ENCODE measurements at places on chromosomes 2 and 18. TPM values are rescaled to one million over a fixed set of nuclear protein-coding genes. Genes with fewer than 3 reads are reported as not detected.

- no peak for DNase-seq
Measured at GRCh38 chr2:150783015-150783414, 295.5 kb upstream of the RND3 start.

- no peak for DNase-seq
Measured at GRCh38 chr2:190720691-190721090, 71.8 kb downstream of the NAB1 start.

The CAD gene
- 34.5 TPM for total RNA-seq

The NAT8 gene
- total RNA-seq: not detected

The GNAL gene
- 0.51 TPM for total RNA-seq

GRCh38 chr2:25673300-25674076 is at the start of gene DTNB:
Gene DTNB, minus strand, starts transcription at chr2:25673577. Its CDS starts 20,917 bp downstream, at chr2:25652660.
- DNase-seq: peak; percentile 71

The PLCL1 gene
- 0.76 TPM for total RNA-seq

GRCh38 chr2:168216351-168217005 is 30.9 kb downstream of the STK39 start:
- no peak for DNase-seq

The GAREM1 gene
- total RNA-seq: 0.25 TPM

The ASXL3 gene
- total RNA-seq: 0.76 TPM

- no peak for DNase-seq
Measured at GRCh38 chr2:183623227-183623626, 499.0 kb downstream of the NUP35 start.
